ENCODE measurements at places on chromosomes 6 and 20. TPM values are rescaled to one million over a fixed set of nuclear protein-coding genes. Genes with fewer than 3 reads are reported as not detected.

DNA sequence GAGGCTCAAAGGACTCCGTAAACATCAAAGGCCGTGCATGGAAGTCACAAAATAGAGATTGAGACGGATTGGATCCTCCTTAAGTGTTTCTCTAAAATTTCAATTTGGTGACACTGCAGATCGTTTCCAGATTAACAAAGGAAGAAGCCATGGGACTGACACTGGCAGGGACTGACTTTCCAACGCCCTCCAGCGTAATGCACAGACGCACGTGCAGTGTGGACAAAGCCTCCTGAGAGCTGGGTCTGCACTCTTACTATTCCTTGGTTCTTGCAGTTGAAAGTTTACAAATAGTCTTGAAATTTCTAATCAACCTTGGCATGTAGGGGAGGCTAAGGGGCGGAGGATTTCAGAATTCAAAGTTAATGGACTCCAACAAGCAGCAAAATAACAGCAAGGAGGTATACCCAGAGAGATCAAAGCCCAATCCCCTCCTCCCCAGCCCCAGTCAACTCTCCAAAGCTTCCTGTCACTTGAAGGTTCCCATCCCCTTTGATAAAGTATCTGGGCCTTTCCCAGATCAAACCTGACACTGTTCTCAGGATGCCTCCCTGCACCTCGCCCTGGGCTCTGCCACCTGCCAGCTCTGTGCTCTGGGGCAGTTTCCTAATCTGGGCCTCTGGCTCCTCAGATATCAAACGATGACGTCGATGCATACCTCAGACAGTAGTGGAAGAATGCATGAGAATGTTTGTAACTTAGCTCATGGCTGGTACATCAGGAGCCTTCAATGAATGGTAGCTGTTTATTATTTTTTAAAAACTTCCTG, 106.5 kb upstream of the TRAF3IP2 start:
- no peak for DNase-seq

DNA sequence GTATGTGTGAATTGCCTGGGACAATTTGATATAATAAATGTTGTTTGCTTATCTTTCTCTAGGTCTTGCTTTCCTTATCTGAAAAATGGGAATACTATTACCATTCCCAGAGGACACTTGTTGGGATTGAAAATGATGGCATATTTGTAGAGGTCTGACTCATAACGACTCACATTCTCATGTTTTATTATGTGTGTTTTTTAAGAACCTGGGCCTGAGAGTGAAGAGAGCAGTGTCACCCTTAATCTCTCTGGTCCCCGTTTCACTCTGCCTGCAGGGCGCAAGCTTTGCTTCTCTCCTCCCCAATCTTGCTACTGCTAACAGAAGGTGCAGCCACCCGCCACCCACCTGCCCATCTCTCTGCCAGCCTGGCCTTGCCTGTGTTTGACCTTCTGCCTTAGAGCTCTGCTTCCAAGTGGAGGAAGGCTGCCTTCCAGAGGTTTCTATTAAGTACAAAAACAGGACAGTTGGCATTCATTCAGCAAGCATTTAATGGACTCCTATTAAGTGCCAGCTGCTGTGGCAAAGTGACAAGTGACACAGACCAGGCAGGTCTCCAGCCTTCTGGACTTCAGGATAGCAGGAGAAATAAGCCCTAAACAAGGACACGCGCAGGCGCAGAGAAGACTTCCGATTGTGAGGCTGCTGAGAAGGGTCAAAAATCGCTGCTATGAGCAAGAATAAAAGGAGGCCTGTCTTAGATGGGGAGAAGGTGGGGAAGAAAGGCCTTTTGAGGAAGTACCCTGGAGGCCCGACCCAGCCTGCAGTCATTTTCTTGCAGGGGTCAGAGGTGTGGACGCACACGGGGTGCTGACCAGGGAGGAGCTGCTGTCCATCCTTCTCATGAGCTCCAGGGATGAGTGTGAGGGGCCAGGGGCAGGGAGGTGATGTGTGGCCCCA, 112.5 kb downstream of the JPH2 start:
- no peak for DNase-seq

DNA sequence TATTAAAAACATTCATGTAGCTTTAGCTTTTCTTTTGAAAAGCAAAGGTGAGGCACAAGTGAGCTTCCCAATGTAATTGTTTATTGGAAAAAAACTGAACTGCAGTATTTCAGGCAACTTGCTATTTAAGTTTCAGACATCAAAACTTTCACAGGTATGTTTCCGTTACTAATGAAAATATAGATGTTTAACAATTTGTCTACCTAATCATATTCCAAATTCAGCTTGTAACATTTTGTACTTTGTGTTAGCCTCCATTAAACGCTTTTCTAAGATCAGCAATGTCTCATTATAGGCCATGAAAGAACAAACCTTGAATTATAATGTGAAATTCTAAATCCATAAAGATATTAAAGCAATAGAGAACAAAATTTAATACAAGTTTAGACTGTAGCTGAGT, 69.5 kb downstream of the AHI1 start:
- DNase-seq = no peak

- no peak for DNase-seq
Observed at GRCh38 chr20:50794181-50794845, 548 bp upstream of the BCAS4 start.

- DNase-seq = no peak
Observed at GRCh38 chr6:28607990-28608389, 82.3 kb downstream of the GPX5 start.

GRCh38 chr6:137581019-137581707, 87.0 kb upstream of the OLIG3 start:
- no peak for DNase-seq

DNA sequence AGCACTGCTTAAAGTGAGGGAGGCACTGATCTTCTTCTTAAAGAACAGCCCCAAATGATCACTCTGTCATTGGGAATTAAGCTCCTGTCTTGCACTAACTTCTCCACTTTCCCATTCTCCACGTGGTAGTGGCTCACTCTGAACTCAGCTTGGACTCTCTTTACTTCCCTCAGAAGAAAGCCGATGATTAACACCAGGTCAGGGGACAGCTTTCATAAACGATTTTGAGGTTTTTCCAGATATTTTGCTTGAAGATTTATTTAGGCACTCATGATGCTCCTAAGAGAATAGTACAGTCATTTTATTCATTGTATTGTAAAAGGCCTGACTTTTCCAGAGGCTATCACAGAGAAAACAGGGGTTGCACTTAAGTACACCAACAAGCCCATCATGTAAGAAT, 81.0 kb upstream of the LTV1 start:
- no peak for DNase-seq

DNA sequence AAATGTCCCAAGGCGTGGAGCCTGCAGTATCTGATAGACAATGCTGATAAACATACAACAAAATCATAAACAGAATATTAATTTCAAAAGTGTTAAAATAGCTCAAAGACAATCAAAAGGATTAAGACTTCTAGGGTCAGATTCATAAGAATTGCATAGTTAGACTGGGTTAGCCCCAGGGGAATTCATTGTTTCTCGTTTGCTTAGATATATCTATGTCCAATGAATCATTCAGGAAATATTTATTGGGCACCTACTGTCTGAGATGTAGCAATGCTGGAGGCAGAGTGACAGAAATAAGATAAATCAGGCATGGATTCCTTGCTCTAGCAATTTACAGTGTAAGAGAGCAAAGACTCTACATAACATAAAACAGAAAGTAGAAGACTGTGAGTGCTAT, 124.4 kb upstream of the PRL start:
- DNase-seq = no peak

DNA sequence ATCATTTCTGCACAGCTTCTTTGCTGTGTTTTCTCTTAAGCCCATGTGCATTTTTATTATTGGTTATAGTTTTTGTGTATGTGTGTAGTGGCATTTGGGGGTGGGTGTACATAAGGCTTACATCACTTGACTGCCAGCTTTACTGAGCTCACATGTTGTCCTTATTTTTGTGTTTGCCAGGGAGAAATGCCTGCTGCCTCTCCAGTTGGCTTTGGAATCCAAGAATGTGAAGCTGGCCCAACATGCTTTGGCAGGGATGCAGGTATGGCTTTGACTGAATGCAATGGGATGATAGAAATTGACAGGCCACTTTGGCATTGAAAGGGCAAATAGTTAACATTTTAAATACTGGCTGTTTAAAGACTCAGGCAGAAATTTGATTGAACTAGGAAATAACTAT, 11.4 kb downstream of the PBOV1 start:
- no peak for DNase-seq

GRCh38 chr20:17505636-17506517, 25.3 kb downstream of the BFSP1 start:
- peak; percentile 27 for DNase-seq

GRCh38 chr6:121434037-121434770, 1.2 kb upstream of the GJA1 start:
- no peak for DNase-seq

- no peak for DNase-seq
Observed at GRCh38 chr6:125203395-125203794, 49.8 kb downstream of the TPD52L1 start.

The SLC22A16 gene
- total RNA-seq = not detected

The BFSP1 gene
- 0.16 TPM for total RNA-seq

DNA sequence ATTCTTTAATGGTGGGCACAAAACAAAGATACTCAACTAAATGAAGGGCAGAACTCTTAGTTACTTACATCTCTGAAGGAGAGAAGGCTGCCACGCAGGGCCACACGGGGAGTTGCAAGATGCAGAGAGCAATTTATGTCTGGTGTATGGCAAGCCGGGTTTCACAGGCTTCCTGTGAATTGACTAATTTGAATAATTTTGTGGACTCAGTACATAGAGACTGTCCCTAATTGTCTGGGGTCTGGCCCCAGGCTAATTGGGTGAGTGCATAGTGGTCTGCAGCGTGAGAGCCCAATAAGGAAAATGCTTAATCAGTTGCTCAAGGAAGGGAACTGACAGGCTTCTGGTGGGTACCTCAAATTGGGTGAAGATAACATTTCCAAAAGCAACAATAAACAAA, 205.7 kb downstream of the OTOR start:
- no peak for DNase-seq

GRCh38 chr20:62406635-62407176, 379 bp downstream of the CABLES2 start:
- no peak for DNase-seq

The SGK2 gene
- total RNA-seq = 0.82 TPM

DNA sequence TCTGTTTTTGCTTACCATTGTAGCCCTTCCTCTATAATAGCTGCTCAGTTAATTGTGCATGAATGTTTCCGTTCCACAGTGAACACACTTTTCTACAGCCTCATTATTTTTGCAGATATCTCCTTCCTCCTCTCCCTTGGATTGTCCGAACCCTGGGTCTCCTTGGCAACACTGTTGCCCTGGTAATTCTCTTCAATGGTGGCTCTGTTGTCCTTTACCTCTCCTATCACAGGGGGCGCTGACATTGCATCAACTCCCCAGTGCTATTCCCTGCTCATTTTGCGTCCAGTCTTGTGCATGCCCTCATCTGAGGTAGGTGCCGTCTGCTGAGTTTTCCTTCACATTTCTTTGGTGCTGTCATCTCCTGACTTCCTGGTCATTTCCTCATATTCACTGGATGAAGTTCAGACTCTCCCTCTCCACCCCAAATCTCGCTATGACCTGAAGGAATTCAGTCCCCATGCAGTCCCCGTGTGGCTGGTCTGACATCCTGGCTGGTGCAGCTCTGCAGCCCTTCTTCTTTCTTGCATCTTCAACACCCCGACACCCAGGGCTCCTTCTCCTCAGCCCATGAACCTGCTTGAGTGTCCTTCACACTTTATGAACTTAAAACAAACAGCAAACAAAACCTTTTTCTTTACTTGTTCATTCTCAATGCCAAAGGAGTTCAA, 21.1 kb downstream of the PHACTR2 start:
- DNase-seq = no peak

The MAFB gene
- total RNA-seq = 0.12 TPM

DNA sequence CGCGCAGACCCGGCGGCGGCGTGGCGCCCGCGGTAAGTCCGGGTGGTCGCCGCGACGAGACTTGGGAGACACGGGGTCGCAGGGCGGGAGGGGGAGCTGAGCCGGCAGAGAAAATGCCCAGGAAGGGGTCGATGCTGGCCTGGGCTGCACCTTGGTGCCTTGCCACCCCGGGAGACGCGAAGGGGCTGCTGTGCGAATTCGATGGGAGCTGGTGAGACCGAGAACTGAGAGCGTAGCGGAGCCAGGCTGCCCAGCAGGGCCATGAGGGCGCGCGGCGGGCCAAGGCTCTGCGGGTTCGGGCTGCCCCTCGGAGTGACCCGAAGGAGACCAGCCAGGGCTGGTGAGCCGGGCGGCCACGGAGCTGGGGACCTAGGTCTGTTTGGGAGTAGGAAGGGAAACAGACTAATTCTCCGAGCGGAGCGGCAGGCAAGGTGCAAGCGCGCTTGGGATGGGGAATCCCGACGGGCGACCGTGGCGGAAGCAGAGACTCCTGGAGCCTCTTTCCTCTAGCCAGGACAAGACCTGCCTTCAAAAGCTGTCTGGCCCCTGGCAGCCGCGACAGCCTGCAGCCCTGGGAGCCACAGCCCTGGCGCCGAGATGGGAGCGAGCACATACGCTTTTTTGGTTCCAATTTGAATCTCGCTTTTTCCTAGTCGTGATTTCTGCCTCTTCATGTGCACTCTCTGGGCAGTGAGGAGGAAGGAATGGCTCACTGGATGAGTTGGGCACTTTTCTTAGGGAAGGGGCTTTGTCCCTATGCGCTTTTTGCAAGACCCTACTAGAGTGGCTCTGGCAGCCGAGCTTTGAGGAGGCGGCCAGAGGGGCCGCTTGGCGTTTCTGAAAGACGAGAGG, 691 bp downstream of the SYNDIG1 start:
- no peak for DNase-seq

DNA sequence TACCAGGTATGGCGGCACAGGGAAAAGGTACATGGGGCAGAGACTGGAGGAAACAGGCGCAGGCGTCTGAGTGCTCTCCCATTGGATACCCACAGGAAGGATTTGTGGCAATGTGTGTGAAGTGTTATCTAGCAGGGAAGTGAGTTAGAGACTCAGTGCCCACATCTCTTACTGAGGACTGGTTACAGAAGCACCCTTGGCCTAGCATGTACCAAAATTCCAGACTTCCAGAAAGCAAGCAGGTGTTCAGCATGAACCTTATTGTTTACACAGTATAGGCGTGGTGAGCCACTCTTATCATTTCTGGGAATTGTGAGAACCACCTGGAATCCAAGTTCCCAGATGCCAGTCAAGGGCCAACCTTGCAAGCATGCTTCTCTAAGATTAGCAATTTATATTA, 14.2 kb downstream of the MANBAL start:
- DNase-seq = no peak

The RIMS4 gene
- total RNA-seq = not detected

The TFAP2D gene
- total RNA-seq = not detected

DNA sequence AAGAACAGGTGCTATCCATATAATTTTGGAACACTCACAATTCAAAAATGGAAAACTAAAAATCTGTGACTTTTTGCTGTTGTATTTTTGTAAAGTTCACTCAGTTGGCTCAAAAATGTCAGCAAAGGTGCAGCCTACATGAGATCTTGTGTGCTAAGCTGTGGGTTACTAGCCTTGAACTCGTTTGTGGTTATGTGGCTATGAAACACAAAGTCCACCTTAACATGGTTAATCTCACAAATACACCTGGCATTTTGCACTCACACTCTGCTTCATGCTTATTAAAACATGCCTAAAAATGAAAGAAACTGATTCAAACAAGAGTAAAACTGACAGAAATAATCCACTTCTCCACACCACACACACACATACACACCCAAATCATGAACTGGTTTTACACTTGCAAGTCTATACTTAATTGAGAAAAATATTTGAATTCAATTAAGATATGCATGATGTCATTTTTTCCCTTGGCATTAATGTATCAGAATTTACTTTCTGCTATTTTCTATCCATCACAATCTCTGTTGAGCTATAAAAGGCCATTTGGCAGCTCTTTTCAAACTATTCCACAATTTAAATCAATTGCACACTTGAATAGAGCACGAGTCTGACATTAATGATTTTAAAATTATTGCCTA, 22.9 kb upstream of the TMEM30A start:
- DNase-seq = no peak

GRCh38 chr20:53296451-53297153, 297.0 kb downstream of the ZNF217 start:
- DNase-seq = no peak

The SLC22A7 gene
- total RNA-seq = not detected

Data from activated naive CD4-positive, alpha-beta T cell treated with anti-CD3 and anti-CD28 coated beads, Interleukin-2, amount 50 U/mL, for 72 hours (primary cell).